Activated CD8-positive, alpha-beta memory T cell treated with anti-CD3 and anti-CD28 coated beads for 24 hours (primary cell): ENCODE measurements at places on chromosomes 12 and 14.

- no peak for DNase-seq
These were observed 22.4 kb downstream of the TM7SF3 start for GRCh38 chr12:26991826-26992225.

- no peak for DNase-seq
These were observed 31.3 kb upstream of the DLK1 start for GRCh38 chr14:100695423-100695738.

GRCh38 chr14:102055181-102055901, 31.5 kb downstream of the HSP90AA1 start:
- no peak for DNase-seq

GRCh38 chr12:108457006-108457733, 57.9 kb upstream of the FICD start:
- no peak for DNase-seq

DNA sequence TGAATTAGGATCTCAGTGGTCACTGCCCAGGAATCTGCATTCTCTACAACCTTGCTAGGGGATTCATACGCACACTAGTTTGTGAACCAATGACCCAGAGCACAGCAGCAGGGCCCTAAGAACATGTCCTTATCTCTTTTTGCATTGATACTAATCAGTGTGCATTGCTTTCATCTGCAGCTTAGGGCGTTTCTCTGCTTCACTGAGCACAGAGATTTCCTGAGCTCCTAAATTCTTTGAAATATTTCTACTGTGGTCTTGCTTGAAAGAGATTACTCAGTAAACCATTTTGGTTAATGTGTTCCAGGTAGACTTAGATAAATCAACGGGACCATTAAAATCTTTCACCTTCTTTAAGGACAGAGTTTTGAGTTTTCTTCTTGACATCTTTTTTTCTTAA, 351.3 kb upstream of the KITLG start:
- no peak for DNase-seq

DNA sequence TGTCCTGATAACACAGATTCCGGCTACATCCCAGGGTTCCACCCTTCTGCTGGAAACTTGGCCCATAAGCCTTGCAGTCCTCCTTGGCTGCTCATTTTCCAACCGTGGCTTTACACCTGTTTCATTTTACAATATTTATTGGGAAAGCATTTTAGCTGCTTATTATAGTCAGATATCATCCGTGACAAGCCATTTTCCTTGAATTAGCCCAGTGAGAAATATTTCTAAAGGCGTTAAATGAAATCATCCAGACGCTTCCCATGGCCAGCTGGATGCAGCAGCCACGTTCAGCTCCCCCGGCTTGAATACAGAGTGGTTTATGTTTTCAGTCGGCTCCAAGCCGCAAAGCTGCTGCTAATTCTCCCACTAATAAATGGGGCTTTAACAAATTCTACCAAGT, 245.0 kb upstream of the PELI2 start:
- no peak for DNase-seq

- no peak for DNase-seq
These were observed 4.4 kb downstream of the RNF10 start for GRCh38 chr12:120538281-120539156.

DNA sequence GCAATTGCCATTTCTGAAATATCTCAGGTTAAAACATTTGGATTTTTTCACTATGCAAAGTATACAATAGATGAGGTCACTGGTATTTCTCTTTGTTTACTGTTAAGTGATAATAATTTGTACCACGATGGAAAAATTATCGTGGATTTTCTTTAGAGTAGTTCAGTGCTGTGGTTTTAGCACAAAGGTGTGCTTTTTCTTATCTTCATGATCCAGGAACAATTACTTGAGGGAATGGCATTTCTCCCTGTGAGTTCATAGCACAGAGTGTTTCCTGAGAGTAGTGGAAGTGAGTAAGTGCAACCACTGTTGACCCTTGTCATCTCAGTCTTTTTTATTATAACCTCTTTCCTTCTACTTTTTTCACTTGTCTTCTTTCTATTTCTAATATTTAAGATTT, 86.8 kb downstream of the FGD4 start:
- DNase-seq: no peak

DNA sequence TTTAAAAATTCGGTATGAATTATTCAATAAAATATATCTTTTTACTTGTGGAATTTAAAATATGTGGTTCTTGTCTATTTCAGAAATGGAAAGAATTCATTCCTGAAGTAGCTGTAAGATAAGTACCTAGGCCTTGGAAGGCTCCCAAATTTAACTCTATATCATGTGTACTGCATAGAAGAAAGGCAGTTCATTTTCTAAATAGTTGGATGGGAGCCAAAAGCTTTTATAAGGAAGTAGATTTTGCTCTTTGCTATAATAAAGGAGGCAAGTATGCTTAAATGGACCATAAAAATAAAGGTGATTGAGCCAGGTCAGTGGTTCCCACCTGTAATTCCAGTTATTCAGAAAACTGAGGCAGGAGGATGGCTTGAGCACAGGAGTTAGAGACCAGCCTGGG, 187.5 kb downstream of the ATXN7L3B start:
- no peak for DNase-seq

DNA sequence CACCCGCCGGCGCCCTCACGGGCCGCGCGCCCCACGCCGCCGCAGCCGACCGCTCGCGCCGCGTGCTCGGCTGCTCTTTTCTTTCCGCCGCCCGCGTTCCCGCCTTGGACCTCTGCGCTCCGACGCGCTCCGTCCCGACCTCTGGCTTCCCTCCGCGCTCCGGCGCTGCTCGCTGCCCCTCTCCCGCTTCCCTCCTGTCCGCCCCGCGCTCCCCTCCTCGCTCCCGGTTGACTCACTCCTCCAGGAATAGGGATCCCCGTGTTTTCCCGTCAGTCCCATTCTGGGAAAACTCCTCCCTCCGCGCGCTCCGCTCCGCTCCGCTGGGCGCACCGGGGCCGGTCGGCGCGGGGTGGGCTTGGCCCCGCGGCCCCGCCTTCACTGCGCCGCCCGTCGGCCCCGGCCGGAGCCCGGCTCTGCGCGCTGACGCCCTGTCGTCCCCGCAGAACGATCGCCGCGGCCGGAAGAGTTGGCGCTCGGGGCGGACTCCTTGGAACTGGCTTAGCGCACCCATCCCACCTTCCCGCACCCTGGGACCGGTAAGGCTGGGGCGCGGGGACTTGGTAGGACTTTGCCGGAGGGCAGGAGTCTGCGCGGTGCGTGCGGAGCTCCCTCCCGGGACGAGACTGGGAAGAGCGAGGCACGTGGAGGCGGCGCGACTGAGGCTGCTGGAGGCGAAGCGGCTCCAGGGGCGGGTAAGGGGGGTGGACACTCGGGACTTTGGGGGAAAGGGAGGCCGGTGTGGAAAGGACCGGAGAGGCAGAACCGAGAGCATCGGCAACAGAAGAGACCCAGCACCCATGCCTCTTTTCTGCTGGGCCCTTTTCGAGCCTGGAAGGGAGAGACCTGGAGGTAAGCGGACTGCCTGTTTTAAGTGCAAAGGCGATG, 550 bp downstream of the TEAD4 start:
- DNase-seq: peak; percentile 63

GRCh38 chr12:105960319-105961083, 178.3 kb downstream of the NUAK1 start:
- DNase-seq: no peak

DNA sequence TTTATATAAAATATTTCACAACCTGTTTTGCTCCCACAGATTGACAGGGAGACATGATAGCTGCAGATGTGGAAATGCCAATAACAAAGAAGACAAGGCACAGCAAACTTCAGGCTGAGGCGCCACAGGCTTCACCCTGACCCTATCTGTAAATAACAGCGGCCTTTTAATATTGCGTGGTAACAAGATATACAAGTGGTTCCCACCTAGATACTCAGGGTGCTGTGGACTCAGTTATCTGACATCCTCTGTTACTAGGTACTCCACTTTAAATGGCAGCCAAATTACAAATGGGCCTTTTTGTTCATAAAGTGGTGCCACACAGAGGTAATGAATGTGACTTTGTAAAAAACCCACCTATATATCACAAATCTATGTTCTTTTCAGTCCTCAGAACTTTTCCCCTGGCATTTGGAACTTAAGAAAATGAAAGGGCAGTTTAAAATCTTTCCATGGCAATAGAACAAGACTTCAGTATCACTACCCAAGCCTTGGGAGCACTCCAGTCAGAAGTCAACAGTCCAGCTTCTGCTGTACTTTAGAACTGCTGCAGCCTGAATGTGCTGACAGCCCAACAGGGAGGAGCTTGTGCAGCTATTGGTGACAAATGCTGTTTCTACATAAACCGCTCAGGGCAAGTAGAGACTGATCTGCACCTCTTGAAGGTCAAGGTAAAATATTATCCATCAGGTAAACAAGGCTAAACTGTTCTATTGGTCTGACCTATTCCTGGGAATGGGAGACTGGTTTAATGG, 86.2 kb upstream of the DCD start:
- DNase-seq: no peak

DNA sequence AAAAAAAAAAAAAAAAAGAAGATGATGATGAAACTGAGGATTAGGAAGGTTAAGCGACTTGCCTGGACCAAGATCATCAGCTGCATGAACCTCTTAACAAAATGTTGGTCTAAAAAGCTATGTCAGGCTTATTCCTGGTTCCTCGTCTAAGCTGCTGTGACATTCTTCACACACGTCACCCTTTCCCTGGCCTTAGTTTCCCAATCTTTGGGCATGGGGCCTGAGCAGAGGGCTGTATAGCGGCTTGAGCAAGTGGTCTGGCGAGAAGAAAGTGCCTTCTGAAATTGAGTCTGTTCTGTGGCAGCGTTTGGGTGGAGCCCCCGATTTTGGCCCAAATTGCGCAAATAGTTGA, 58.7 kb upstream of the CCND2 start:
- DNase-seq: no peak

DNA sequence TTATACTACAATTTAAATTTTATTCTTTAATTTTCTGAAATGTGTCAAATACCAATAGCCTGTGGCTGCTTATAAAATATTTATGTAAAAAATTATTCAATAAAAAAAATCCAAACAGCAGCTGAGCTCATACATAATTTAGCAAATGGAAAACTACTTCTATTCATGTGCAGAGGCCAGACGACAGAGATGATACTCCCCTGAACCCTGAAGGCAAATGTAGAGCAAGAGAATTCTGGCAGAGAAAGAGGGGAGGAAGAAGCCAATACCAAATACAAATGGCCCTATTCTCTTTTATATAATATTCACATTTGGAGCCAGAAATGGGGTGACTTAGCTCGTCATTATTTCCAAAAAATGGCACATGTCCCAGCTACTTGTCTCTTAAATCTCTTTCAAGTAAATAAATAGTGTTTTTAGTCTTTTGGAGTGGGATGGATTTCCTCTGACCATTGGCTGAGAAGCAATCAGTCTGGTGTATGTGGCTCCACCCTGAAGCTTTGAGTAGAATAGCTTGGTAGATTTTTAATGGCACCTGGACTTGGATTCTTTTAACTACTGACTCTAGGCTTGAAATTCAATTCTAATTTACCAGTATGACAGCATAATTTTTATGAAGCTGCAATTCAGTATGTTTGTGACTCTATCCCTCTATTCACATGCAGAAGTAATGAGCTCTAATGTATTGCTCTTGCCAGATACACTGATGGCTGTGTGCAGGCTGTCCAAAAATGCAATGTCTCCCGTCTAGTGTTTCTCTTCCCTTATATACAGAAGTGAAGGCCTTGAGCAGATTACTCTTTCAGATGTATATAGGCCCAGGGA, 113.4 kb upstream of the SCAF11 start:
- DNase-seq: no peak

DNA sequence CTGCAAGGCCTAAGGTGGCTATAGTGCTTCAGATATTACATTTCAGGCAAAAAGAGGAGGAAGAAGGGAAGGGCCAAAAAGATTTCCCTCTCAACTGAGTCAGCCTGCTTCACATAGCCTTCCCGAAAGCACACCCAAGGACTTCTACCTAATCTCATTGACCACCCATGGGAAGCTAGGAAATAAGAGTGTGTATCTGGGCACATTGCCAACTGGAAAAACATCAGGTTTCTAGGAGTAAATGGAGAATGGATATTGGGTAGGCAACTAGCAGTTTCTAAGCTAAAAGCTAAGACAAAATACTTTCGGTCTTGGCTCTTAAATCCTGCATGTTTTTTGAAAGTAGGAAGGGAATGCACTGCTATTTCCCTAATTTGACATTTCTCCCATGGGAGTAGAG, 221.7 kb upstream of the GRIP1 start:
- DNase-seq: no peak

DNA sequence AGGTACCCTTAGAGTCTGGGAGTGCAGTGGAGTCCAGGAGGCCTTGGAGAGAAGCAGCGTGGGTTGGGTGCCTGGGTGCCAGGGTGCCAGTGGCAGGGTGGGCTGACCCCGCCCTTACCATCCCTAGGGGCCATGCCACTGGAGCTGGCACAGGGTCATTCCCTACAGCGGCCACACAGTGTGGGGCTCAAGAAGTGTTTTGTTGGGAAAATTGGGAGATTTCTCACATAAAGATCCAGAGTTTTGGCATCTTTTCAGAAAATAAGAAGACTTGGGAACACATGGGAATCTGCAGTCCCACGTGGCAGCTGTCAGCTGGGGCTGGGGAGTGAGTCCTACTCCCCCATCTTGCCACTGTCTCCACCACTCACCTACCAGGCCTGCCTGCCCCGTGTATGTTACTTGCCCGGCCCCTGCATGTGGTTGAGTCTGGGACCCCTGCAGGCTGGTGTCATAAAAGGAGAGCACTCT, 4.2 kb downstream of the VASH1 start:
- DNase-seq: peak; percentile 51

DNA sequence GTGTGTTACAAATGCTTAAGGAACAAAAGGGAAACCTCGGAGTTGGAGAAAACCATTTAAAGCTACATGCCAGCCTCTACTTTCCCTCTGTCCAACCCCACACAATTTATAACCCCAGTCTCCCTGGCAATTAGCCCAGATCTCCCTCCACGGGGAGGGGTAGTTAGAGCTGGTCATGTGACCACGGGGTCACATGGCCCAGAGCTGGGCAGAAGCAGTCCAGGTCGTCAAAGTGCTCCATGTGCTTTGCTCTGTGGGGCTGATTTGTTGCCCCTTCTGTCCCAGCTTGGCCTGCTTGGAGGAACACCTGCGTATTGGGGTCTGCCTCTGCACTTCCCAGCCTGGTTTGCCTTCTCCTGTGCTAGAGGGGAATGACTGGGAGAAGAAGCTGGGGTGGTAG, 219.1 kb downstream of the RBM19 start:
- DNase-seq: no peak

DNA sequence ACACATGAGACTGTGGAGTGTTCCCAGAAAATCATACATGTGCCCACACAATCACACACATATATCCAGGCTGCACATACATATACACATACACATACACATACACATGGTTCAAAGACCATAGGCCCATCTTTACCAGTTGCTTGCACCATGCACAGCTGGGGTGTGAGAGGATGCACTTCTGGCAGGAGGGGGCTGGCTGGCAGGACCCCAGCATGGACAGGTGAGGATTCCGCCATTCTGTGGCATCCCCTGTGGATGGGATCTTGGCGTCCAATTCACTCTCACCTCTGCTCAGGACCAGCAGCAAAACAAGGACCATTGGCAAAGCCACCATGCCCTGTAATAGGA, 7.0 kb downstream of the ITGB7 start:
- DNase-seq: no peak

GRCh38 chr12:43742106-43742505, 16.5 kb downstream of the PUS7L start:
- no peak for DNase-seq
